Effector CD4-positive, alpha-beta T cell (primary cell): ENCODE measurements at places on chromosomes 6 and 20.

DNA sequence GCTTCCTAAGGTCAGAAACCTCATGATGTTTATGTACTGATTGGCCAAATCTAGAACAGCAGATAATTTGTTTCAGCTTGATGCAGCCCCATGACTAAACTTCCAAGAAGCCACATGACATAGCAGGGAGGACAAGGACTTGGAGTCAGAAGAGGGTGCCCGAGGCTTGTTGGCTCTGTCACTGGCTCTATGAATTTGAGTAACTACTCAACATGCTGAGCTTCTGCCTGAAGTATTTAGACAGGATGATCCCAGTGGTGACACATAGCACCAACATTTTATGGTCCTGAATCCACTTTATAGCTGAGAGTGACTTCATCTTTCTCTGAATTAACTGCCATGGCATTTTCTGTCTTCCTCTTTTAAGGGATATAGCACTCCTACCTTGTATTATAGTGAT is 13.5 kb upstream of the TBX18 start:
- no peak for DNase-seq

DNA sequence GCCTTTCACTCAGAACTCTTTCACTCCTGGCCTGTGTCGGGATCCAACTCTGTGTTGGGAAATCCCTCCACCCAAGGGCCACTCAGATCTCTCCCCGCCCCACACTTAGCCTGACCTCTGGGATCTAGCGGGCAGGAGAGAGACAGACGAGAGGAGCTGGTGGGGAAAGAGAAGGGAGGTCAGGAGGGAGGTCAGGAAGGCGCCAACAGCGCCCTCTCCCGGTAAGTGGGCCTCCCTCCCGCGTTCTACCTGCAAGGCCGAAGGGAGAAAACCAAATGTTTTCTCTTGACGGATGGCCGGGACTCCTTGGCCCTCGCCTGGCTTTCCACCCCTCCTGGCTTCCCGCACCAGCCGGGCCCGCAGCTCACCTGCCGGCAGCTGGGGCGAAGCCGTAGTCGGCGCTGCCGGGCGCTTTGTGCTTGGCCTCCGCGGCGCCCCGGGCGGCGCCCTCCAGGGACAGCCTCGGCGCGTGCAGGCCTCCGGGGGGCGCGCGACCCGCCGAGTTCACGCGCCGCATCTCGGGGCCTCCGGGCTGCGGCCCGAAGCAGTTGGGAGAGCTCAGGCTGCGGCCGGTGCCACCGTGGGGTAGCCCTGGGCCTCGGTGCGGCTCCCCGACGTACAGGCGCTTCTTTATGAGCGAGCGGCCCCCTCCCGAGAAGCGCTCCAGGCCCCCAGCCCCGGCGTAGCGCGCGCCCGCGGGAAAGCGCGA is 38.2 kb downstream of the C6orf132 start:
- peak; percentile 46 for DNase-seq

DNA sequence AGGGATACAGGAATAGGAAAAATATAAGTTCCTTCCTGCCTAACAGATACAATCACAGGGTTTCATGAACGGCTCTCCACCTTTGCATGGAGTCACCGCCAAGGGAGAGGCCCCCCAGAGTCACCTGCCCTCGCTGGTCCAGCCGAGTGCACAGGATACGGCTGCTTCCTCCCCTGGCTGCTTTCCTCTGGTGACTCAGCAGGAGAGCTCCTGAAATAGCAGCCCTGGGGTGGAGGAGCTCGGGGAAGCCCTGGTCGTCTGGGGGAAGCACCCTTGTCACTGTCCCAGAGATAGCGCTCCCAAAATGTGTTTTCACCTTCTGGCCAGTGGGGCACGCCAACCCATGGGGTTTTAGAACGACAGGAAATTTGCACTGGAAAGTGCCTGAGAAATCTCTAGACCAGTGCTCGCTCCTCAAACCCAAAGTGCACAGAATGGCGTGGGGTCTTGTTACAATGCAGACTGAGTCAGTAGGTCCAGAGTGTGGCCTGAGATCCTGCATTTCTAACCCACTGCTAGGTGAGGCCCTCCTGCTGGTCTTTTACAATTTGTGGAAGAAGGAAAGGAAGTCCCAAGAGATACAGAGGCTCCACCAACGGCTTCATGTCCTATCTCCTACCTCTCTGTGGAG is 35.9 kb upstream of the FAM50B start:
- no peak for DNase-seq

GRCh38 chr20:62700261-62700930 is 8.2 kb upstream of the NTSR1 start:
- DNase-seq, result no peak

GRCh38 chr6:42563697-42564505 is at the start of gene UBR2:
Gene UBR2 (plus strand): TSS chr6:42564029. CDS start chr6:42564320, 291 bp downstream.
- DNase-seq, result peak; percentile 89

DNA sequence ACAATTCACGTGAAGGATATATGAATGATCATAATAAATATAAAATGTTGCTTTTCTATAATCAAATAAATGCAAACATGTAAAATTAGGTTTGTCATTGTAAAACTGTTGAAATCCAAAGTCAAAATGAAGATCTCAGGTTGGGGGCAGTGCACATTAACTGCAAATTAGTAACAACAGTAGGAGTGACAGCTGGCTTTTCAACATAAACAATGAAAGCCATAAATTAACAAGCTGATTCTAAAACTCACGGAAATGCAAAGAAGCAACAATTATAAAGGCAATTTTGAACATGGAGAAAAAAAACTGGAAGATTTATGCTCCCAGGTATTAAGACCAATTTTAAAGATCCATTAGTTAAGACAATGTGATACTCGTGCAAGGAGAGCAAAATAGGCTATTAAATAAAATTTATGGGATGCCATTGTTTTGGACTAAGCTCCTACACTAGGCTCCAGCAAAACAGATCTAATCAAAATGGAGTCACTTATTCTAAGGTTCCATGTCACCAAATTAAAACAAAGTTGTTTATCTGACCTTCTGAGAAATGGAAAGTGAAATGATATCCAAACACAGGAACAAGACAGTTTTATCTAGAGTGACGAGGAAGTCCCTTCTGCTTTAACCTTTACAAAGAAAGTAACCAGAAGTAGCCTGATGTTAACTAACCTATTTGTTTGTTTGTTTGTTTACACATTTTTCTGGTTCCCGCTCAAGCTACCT is 770.8 kb downstream of the EPHA7 start:
- no peak for DNase-seq

DNA sequence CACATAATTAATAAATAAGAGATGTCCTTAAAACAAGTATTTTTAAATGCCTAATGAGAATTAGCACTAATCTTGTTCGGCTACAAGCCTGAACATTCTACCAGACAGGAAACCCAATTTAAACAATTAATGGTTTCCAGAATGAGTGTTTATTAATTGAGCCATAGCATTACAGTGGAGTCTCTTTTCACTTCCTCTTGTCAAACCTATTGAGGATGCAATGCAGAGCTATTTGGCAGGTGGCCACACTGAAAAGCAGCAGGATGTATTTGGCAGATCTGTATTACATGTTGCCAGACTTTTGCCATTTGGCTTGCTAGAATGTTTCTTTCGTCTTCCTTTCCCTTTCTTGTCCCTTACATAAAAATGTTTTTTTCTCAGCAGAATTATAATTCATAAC is 475.2 kb upstream of the MARCKS start:
- no peak for DNase-seq

GRCh38 chr20:6735942-6736845 is 31.3 kb upstream of the BMP2 start:
- no peak for DNase-seq

DNA sequence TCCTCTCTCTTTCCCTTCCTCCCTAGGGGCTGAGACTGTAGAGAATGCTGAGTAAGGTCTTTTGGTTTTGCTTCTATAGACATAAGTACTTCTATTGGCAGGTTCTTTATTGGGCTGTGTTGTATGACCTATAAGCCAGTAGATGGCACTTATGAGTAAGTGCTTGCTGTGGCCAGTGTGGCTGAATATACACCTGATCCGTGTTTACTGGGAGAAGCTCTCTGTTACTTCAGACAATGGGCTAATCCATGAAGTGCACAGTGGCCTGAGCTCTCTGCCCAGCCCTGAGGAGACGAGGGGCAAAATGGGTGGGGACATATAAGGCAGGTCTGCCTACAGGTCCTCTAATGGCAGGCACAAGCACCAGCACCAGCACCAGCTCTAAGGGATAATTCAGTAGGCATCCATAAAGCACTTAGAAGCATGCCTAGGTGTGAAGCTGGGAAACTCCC is 610.3 kb downstream of the RNF144B start:
- DNase-seq, result no peak

GRCh38 chr6:67768972-67769371 is 866.1 kb upstream of the ADGRB3 start:
- no peak for DNase-seq

- DNase-seq, result no peak
Measured at GRCh38 chr6:29984232-29984631, 41.9 kb downstream of the HLA-A start.

DNA sequence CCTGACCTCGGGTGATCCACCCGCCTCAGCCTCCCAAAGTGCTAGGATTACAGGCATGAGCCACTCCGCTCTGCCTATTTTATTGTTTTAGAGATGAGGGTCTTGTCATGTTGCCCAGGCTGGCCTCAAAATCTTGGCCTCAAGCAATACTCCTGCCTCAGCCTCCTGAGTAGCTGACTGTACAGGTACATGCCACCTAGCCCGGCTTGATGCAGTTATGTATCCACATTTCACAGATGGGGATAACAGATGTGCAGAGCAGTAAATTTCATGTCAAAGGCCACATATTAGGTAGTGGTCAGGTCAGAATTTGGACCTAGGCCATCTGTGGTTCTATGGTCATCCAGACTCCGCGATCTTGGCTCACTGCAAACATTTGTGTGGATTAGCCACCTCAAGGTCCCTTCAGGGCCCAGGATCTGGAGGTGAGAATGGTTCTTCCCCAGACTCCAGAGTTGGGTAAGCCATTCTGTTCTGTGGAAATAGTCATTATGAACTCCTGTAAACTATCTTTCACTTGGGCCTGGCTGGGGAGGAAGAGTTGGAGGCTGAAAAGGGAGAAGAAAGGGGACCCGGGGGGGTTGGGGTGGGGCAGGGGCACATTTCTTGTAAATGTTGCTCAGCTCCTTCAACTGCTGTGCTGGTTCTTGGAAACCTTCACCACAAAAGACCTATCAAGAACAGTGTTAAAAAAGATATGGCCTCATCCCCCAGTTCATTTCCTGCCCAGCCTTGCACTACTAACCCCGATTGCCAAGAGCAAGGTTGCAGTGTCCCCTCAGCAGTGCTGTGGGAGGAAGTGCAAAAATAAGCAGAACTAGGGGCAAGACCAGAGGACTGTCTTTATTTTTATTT is 13.0 kb downstream of the PIM1 start:
- peak; percentile 31 for DNase-seq

DNA sequence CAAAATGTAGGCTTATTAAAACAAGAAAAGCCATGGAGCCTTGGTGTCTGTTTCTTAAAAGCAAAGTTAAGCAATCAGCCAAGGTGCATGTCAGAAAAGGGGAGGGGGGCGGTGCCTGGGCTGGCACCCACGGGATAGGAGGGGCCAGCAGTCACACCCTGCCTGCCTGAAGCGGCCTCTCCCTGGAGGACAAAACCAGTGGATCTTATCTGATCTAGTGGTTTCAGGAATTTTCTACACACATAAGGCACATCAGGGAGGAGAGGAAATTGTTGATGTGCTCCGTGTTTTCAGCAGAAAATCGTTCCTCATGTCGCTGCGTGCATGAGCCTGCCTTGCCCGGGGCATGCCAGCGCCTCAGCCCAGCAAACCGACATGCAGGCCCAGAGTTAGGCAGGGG is 276.4 kb downstream of the TAF4 start:
- DNase-seq, result no peak

GRCh38 chr6:112934433-112935327 is 587.5 kb downstream of the RFPL4B start:
- DNase-seq, result no peak

DNA sequence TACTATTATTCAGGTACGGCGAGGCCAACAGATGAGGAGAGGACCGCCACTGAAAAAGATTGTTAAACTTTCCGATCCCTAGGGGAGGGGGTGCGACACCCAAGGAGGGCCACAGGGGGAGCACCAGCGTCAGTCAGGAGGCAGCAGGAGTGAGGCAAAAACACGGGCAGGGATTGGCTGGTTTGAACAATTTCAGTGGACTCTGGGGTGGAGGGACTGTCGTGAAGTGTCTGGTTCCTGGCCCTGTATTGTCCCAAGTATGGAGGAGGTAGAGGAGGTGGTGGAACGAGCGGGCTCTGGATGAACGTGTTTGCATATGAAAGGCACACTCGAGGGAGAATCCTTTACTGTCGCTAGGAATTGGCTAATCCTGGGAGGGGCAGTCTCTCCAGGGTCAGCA is 32.5 kb upstream of the MCUR1 start:
- no peak for DNase-seq

GRCh38 chr20:31842471-31843157 is 2.8 kb downstream of the FOXS1 start:
- DNase-seq, result no peak

GRCh38 chr6:36469946-36470345 is 27.1 kb downstream of the KCTD20 start:
- no peak for DNase-seq

DNA sequence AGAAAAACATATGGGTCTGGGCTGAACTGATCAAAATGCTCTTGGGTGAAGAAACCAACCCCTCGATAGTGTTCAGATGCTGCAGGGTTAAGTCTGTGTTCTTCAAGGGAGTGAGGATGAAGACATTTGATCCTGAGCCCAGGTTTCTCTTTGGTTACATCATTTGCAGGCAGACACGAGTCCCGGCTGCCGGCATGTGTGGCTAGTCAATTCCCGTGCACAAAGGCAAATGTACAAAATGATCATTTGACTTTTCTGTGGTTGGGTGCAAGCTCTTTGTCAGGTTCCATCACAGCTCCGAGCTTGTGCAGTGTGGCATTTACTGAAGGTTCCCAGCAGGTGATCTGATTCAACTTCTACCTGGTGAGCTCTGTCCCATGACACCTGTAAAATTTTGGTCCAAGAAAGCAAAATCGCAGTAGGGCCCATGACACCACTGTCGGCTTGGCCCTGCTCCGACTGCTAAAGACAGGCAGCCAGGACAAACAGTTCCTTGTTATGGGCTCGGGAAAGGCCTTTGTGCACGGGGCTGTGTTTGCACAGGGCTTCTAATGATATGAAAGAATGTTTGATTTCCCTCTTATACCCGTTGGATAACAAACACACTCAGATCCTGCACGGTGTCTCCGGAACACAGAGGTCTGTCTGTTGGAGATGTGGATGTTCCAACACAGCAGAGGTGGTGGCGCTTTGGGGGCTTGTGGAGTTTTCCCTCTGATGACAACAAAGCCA is 46.9 kb downstream of the GJA10 start:
- DNase-seq, result no peak

DNA sequence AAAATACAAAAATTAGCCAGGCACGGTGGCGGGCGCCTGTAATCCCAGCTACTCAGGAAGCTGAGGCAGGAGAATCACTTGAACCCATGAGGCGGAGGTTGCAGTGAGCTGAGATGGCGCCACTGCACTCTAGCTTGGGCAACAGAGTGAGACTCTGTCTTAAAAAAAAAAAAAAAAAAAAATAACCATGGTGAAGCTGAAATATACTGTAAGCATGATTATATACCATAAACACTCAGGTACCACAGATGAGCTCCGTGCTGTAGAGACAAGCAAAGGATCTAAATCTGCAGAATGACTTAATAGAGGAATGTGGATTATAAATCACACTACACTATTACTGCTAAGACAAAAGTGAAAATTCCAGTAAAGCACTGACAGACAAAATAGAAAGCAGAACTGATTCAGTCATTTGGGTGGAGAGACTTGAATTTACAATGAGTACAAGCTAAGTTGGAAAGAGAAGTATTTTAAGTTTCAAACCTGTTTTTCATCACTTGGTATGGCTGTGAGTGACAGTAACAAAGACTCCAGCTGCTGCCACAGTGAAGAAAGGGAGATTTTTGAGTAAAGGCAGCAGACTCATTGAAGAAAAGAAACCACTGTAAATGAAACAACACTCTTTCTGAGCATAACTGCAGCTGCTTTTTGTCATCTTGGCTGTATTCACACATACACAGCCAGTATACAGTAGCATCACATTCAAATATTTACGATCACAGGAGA is 322.1 kb downstream of the RNGTT start:
- DNase-seq, result no peak
